Brain microvascular endothelial cell (primary cell): ENCODE measurements at places on chromosomes 1 and 21.

DNA sequence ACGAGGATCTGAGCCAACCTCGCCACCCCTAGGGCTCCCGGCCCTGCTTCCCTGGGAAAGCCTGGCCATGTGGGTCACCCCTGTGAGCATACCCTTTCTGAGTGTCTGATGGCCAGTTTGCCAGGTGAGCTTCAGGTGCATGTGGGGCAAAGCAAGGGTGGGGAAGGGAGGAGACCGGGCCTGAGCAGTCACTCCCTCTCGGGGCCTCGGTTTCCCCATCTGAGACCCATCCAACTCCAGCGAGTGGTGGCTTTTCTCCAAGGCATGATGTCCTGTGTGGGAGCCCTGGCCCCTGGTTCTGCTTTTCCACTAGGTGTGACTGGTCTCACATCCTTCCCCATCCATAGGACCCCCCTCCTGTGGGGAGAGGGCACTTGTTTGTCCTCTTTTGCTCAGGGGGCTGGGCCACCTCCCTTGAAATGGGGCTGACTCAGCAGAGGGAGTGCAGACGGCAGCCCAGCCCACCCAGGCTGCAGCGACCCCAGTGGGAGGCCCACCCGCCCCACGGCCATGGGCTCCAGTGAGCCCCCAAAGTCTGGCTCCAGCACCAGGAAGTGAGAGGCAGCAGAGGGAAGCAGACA lies 1.7 kb upstream of the WNT9A start:
- DNase-seq: no peak

DNA sequence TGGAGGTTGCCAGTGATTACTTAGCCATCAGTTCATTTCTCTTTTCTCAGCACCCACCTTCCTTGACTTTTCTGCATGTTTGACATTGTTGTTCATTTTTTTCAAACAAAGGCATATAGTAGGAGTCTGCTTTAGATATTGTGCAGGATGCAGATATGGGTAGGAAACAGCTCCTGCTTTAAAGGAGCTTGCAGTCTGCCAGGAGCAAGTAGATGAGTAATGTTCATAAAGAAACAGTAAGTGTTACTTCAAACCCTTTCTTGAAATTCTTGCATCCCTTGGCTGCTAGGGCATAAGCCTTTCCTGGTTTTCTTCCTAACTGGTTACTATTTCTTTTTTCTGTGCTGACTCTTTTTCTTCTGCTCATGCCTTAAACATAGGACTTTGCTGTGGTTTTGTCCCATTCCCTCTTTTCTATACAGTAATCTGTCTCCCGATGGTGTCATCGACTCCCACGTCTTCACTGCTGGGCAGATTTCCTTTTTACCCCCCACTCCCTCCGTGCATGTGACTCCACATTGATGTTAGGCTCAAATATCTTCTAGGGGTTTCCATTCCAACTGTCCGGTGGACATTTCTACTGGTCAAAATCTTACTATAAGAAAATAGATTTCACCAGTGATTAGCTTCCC lies 20.4 kb downstream of the PTGFRN start:
- DNase-seq: no peak

- DNase-seq: no peak
Observed at GRCh38 chr1:100893718-100894117, 924 bp downstream of the EXTL2 start.

DNA sequence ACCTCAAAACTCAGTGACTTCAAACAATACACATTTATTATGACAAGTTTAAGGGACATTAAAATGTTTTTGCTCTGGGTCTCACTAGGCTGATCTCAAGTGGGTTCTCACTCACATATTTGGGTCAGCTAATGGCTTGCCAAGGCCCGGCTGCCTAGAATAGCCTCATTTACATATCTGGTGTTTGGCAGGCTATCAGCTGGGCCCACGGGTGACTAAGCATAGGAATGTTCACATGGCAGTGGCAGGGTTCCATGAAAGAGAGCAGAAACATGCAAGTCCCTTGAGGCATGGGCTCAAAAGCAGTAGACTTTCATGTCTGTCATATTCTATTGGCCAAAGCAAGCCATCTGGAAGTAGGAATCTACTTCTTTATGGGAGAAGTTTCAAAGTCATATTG lies 492.6 kb downstream of the KCNT2 start:
- DNase-seq: peak; percentile 79

DNA sequence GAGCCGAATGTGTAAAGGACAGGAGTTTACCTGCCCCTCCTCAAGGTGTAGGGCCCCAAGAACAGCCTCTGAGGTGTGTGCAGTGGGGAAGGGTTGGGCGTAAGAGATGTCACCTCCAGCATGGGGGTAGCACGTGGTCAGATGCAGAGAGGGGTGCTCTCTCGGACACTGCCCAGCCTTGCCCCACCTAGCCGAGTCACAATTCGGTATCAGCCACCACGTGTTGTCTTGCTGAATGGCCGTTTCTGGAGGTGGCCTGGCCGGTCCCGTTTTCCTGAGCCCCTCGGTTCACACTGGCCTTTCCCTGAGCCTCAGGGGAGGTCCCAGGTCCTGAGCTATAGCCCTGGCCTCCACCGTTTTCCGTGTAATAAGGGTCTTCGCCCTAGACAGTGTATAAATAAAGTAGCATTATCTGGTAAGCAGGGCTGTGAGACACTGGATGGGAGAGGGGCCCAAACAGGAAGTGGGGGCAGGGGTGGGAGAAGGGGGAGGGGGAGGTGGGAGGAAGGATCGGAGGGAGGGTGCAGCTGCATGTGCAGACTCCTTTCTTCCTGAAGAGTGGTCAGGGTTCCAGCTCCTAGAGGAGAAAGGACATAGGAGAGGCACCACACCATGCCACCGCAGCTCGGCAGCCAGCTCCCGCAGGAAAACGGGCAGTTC lies 23.3 kb downstream of the CD34 start:
- DNase-seq: no peak

DNA sequence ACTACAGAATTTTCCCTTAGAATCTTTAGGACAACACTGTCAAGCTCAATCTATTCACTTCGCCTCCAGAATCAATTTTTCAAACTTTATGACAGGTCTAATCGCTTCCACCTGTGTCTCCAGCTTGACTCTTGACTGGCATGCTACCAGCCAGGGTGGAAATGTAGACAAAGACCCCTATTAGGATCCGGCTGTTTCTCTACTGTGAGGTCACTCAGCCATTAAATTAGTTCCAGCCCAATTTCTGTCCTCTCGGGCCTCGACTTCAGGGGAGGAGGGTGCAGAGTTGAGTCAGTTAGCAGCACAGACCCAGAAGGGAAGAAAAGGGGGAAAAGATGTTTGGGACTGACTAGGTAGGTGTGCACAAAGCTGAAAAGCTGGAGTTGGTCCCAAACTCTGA lies 78.5 kb downstream of the HLCS start:
- DNase-seq: no peak

DNA sequence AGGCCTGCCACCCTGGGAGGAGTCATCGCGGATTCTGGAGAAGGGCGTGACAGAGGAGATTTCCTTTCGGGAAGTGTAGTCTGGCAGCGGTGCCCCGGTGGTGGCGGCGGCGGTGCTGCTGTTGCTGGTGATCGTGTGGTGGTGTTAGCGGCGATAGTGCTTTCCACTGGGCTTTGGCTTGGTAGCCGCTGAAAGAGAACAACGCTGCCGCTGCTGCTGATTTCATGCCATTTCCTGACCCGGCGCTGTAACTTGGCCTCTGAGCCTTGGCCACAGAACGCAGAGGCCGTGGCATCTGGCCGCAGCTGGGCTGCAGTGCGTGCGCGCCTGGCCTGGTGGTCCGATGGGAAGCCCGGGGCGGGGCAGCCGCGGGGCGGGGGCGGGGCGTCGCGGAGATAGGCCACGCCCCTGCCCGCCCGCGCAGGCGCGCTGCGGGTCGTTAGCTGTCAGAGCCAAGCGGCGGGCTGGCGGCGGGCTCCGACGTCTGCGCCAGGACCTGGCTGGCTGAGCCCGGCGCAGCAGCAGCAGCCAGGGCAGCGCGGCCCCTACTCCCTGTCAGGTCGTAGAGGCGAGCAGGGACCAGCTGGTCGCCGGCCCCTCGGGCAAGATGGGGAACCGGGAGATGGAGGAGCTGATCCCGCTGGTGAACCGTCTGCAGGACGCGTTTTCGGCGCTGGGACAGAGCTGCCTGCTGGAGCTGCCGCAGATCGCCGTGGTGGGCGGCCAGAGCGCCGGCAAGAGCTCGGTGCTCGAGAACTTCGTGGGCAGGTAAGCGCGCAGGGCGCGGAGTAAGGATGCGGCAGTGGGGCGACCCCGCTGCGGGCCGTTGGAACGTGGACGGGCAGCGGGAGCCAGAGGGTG lies at the start of gene DNM3:
TSS of gene DNM3 (plus strand) at position 449 of the 861 bp plus-strand sequence. CDS start at position 608, 159 bp downstream.
- DNase-seq: peak; percentile 42

GRCh38 chr1:46568461-46568891 lies 17.0 kb upstream of the KNCN start:
- no peak for DNase-seq

- DNase-seq: no peak
Observed at GRCh38 chr1:31122741-31123140, 57.2 kb upstream of the PUM1 start.

DNA sequence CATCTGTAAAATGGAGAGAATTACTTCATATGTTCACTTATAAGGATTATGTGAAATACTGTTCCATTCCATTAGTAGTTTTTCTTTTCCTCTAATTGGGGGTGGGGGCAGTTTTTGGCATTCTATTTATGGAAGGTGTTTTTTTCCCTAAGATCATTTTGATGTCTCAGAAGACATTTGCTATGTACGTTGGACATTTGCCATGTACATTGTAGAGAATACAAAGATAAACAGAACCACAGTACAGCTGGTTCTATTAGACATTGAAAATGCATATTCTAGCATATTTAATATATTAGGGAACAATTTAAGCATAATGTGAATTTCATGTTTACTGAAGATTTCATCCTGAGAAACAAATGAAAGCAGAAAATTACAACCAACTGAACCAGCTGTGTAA lies 98.5 kb downstream of the PTBP2 start:
- no peak for DNase-seq

- DNase-seq: peak; percentile 96
Observed at GRCh38 chr1:224623743-224624333, 7.7 kb downstream of the CNIH3 start.

DNA sequence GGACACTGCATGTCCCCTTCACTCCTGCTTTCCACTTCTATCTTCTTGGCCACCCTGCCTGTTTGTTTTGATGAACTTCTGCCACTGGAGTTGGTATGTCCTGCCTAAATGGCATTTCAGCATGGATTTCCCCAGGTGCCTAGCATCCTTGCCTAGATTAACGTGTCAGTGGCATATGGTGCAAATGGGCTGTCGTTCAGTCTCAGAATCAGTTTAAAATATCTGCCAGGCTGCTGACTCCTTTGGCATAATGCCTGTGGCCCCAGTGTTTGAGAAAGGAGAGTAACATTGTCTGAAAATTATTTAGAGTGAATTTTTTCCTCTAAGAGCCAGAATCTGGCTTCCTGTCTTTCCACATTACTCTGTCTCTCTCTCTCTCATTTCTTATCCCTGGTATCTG lies 64.9 kb upstream of the BARHL2 start:
- no peak for DNase-seq

DNA sequence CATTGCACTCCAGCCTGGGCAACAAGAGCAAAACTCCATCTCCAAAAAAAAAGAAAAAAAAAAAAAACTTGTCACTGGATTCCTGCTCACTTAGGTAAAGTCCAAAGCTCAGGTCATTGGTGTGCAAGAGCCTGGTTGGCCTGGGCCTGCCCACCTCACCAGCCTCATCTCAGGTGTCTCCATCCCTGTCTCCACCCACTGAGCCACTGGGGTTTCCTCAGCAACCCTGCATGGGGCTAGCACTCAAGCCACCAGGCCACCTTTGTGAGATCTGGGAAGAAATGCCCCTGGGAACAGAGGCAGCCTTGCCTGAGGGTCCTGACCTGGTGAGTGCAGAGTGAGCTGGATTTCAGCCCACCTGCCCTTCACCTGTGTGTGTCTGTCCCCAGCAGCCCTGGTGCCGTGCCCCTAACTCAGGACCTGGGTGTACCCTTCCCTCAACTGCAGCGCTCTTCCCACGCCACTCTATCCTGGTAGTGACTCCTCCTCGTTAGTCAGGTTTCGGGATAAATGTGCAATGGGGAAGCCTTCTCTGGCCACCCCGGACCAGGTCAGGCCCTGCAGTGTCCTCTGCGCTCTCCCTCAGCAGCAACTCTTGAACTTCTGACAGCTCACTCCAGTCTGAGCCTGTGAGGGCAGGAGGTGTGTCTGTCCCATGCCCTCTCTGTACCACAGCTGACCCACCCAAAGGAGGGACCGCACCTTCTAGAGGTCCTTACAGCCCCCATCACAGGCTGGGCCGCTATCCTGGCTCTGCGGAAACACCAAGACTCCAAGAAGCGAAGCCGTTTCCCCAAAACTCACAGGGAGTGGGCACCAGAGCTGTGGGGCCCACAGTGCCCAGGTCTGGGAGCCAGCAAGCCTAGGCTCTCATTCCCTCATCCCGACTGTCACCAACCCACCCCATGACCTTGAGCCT lies 3.3 kb downstream of the PDZK1IP1 start:
- no peak for DNase-seq

- no peak for DNase-seq
Observed at GRCh38 chr1:160850993-160851392, 11.7 kb downstream of the CD244 start.

- no peak for DNase-seq
Observed at GRCh38 chr1:221736714-221737113, 5.2 kb downstream of the DUSP10 start.

- no peak for DNase-seq
Observed at GRCh38 chr1:221840511-221841243, 98.8 kb upstream of the DUSP10 start.

GRCh38 chr21:41831453-41831831 lies 47.7 kb downstream of the PRDM15 start:
- no peak for DNase-seq

- no peak for DNase-seq
Observed at GRCh38 chr1:51156752-51157151, 54.7 kb downstream of the C1orf185 start.

DNA sequence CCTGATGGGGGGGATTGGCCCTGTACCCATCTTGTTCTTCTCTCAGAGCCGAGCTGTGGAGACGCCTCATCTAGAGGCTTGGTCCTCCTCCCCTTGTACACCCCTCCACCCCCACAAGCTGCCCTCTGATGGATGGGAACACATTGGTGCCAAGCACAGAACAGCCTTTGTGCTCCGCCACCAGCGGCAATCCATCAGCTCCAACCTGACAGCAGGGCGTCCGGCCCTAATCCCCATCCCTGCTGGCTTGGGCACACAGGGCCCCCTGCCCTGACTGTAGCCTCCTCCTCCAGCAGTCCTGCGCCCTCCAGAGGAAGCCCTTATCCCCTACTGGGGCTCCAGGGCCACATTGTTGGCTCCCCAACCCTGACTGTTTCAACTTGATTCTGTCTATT lies 3.8 kb upstream of the MYOG start:
- DNase-seq: no peak

DNA sequence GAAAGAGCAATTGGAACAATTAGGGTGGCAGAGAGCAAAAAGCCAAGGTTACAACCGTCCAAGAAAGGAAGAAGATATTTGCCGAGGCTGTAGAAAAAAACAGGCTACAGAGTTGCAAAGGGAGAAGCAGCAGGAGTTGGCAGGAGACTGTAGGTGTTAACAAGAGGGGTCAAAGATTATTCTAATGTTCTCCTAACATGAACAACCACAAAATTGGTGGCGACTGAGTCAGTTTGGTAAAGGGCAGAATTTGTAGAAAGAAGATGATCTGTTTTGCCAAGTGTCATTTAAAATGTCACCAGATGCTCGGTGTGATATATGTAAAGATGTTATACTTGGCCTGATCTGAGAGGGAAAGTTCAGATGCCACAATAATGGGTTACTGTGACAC lies 401 bp upstream of the PRUNE1 start:
- no peak for DNase-seq

GRCh38 chr1:27296773-27297291 lies 25.1 kb upstream of the TMEM222 start:
- peak; percentile 56 for DNase-seq

GRCh38 chr1:29806646-29807319 lies 570.5 kb downstream of the PTPRU start:
- DNase-seq: no peak
